ENCODE measurements at places on chromosomes 4 and X. TPM values are rescaled to one million over a fixed set of nuclear protein-coding genes. Genes with fewer than 3 reads are reported as not detected.
A peak's percentile ranks its signal among the peaks of the same experiment; 100 is the strongest.

Gene TSPAN7
- total RNA-seq, result 12.4 TPM

- no peak overlapping the region for H3K27ac ChIP-seq
- no peak for DNase-seq
- H3K4me3 ChIP-seq, result no peak overlapping the region
- peaks cover 21% of the 10 kb centered on the region for H3K4me1 ChIP-seq
- peaks cover 5% of the 10 kb centered on the region for H3K36me3 ChIP-seq
Observed at GRCh38 chr4:102506523-102506922, 5.4 kb downstream of the NFKB1 start.

Gene GAGE2A
- total RNA-seq, result not detected

GRCh38 chr4:18109676-18110075 is 88.1 kb upstream of the LCORL start:
- peaks cover 43% of the 10 kb centered on the region for H3K4me1 ChIP-seq
- peak overlapping the region; percentile 88 for H3K27ac ChIP-seq
- DNase-seq, result no peak
- no peak overlapping the region for H3K4me3 ChIP-seq
- H3K36me3 ChIP-seq, result no peaks in the 10 kb centered on the region

GRCh38 chr4:10144479-10144878 is 27.9 kb upstream of the WDR1 start:
- no peaks in the 10 kb centered on the region for H3K36me3 ChIP-seq
- no peak overlapping the region for H3K27ac ChIP-seq
- no peak for DNase-seq

DNA sequence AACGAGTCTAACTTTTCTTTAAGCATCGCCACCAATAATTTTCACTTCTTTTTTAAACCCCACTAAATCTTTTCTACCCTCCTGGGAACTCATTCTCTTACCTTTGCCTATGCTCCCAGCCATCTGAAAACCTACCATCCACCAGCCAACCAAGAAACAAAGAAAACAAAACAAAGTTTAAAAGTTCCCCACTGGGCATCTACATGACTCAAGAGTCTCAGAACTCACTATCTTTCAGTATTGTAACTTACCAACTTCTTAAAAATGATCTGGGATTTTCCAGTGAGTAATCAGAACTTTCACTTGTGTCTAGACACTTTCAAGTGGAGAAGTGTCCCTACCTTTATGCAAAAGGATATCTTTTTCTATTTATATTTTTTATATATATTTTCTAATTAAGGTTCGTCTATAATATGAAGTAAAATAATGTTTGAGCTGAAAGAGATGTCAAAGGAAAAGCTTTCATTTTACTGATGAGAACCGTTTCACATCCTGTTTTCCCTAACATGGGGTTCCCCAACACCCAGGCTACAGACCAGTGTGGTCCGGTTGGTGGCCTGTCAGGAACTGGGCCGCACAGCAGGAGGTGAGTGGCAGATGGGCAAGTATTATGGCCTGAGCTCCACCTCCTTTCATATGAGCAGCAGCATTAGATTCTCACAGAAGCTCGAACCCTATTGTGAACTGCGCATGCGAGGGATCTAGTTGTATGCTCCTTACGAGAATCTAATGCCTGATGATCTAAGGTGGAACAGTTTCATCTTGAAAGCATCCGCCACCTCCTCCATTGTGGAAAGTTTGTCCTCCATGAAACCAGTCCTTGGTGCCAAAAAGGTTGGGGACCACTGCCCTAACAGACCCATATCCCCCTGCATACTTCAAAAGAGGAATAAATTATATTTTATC is 9.8 kb upstream of the TIGD2 start:
- no peak overlapping the region for H3K4me3 ChIP-seq
- no peaks in the 10 kb centered on the region for H3K36me3 ChIP-seq
- no peak overlapping the region for H3K27ac ChIP-seq
- H3K27me3 ChIP-seq, result no peaks in the 10 kb centered on the region

Gene ARMCX1
- total RNA-seq, result 35.2 TPM

- H3K36me3 ChIP-seq, result no peaks in the 10 kb centered on the region
- DNase-seq, result no peak
- H3K4me3 ChIP-seq, result no peak overlapping the region
- H3K27ac ChIP-seq, result no peak overlapping the region
- no peaks in the 10 kb centered on the region for H3K27me3 ChIP-seq
Observed at GRCh38 chr4:148054275-148054674, 322.4 kb downstream of the ARHGAP10 start.

GRCh38 chrX:152020888-152021287 is 46.4 kb upstream of the GABRE start:
- no peaks in the 10 kb centered on the region for H3K4me1 ChIP-seq
- no peak overlapping the region for H3K4me3 ChIP-seq
- H3K27me3 ChIP-seq, result no peaks in the 10 kb centered on the region

GRCh38 chr4:41069838-41070237 is 144.5 kb downstream of the APBB2 start:
- peaks cover 15% of the 10 kb centered on the region for H3K4me1 ChIP-seq
- peaks cover 3% of the 10 kb centered on the region for H3K27me3 ChIP-seq
- H3K36me3 ChIP-seq, result no peaks in the 10 kb centered on the region
- no peak for DNase-seq
- H3K27ac ChIP-seq, result no peak overlapping the region

Gene AFAP1
- total RNA-seq, result 27.8 TPM

Gene NHS
- total RNA-seq, result 5.3 TPM

DNA sequence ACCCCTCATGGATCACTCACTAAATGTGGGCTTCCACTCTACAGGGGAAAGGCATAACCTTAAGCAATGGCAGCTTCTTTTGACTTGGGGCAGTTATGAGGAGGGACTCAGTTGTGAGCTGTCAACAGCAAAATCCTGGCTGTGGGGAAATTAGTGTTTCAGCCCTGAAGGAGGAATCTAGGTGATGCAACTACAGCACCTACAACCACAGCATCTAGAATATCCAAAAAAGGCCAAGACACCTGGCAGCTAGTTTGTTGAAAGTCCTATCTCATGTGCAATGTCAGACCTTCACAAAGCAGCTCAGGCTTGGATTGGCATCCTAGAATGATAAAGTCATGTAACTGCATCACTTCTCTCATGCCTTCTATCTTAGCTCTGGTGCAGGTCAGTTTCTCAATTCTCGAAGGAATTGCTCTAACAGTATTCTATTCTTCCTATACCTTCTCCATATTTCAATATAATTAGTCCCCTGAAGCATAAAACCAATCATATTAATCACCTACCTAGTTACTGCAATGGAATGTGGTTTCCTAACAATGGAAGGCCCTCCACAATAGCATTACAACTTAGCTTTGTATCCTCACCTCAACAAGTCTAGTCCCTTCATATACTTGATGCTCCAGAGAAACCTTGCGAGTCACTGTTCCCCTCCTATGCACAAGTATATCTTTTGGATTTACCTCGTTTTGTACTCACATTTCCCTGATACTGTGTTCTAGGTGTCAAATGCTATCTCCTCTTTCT is 5.5 kb upstream of the ANTXR2 start:
- H3K27ac ChIP-seq, result no peak overlapping the region
- H3K27me3 ChIP-seq, result peaks cover 7% of the 10 kb centered on the region
- no peaks in the 10 kb centered on the region for H3K36me3 ChIP-seq
- no peak for DNase-seq

- H3K36me3 ChIP-seq, result no peaks in the 10 kb centered on the region
- H3K27ac ChIP-seq, result no peak overlapping the region
- peaks cover 2% of the 10 kb centered on the region for H3K27me3 ChIP-seq
- no peaks in the 10 kb centered on the region for H3K4me1 ChIP-seq
Observed at GRCh38 chrX:154495472-154495922, 5.1 kb upstream of the SLC10A3 start.

GRCh38 chr4:81421346-81422218 is 50.1 kb downstream of the RASGEF1B start:
- DNase-seq, result no peak
- peaks cover 7% of the 10 kb centered on the region for H3K36me3 ChIP-seq
- no peaks in the 10 kb centered on the region for H3K27me3 ChIP-seq

DNA sequence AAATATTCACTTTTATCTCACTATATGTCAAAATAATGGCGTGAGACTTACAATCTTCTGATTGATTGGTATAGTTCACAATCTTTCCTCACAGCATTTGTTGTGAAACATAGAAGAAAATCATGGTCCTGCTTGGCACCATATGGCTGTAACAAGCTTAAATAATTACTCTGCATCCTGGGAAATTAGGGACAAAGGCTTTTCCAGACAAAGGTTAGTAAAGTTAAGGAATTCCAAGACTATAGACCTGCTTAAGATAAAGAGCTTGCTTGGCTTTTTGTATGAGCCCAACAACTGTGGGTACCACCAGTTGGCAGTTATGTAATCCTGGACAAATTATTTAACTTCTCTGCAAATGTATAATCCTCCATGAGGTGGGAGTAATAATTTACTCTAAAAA is 3.4 kb upstream of the PCDH18 start:
- no peak for DNase-seq
- no peak overlapping the region for H3K4me3 ChIP-seq
- H3K4me1 ChIP-seq, result peaks cover 11% of the 10 kb centered on the region
- H3K27ac ChIP-seq, result no peak overlapping the region

DNA sequence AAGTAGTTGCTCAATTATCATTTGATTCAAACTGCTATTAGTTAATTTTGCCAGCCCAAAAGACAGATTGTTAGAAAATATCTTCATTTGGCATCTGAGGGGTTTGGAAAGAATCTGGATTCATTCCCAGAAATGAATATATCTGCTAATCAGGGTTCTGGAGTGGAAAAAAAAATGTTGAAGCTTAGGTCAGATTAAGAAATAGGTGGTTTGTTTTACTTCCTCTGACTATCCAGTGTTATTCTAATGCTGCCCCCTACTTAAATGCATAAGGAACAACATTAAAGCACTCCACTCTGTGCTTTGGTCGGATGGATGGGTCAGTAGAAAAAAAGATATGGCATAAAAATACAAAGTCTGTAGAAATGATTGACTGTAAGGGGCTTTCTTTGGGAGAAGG is 89.0 kb downstream of the LUZP4 start:
- DNase-seq, result no peak
- H3K27ac ChIP-seq, result no peak overlapping the region
- H3K4me3 ChIP-seq, result no peak overlapping the region
- H3K27me3 ChIP-seq, result no peaks in the 10 kb centered on the region

Gene TEC
- 1.9 TPM for total RNA-seq

GRCh38 chr4:34289489-34289888 is 1954.8 kb downstream of the ARAP2 start:
- H3K27ac ChIP-seq, result no peak overlapping the region
- no peak for DNase-seq
- no peaks in the 10 kb centered on the region for H3K36me3 ChIP-seq
- H3K4me1 ChIP-seq, result no peaks in the 10 kb centered on the region
- H3K27me3 ChIP-seq, result no peaks in the 10 kb centered on the region
- no peak overlapping the region for H3K4me3 ChIP-seq

Gene AMTN
- not detected for total RNA-seq

GRCh38 chr4:138688408-138689085 is 327.0 kb upstream of the NOCT start:
- no peaks in the 10 kb centered on the region for H3K27me3 ChIP-seq
- no peak for DNase-seq
- H3K4me3 ChIP-seq, result no peak overlapping the region

GRCh38 chr4:67291644-67292043 is 253.7 kb downstream of the CENPC start:
- no peak overlapping the region for H3K27ac ChIP-seq
- peaks cover 1% of the 10 kb centered on the region for H3K27me3 ChIP-seq
- no peak overlapping the region for H3K4me3 ChIP-seq

Gene SERTM2
- total RNA-seq, result 0.92 TPM

- no peaks in the 10 kb centered on the region for H3K36me3 ChIP-seq
- no peak overlapping the region for H3K27ac ChIP-seq
Observed at GRCh38 chr4:8759987-8760386, 111.7 kb downstream of the HMX1 start.

Gene CDKL5
- total RNA-seq, result 10.6 TPM

Data from endothelial cell (in vitro differentiated cells).